ENCODE measurements at places on chromosomes 1 and 21.

DNA sequence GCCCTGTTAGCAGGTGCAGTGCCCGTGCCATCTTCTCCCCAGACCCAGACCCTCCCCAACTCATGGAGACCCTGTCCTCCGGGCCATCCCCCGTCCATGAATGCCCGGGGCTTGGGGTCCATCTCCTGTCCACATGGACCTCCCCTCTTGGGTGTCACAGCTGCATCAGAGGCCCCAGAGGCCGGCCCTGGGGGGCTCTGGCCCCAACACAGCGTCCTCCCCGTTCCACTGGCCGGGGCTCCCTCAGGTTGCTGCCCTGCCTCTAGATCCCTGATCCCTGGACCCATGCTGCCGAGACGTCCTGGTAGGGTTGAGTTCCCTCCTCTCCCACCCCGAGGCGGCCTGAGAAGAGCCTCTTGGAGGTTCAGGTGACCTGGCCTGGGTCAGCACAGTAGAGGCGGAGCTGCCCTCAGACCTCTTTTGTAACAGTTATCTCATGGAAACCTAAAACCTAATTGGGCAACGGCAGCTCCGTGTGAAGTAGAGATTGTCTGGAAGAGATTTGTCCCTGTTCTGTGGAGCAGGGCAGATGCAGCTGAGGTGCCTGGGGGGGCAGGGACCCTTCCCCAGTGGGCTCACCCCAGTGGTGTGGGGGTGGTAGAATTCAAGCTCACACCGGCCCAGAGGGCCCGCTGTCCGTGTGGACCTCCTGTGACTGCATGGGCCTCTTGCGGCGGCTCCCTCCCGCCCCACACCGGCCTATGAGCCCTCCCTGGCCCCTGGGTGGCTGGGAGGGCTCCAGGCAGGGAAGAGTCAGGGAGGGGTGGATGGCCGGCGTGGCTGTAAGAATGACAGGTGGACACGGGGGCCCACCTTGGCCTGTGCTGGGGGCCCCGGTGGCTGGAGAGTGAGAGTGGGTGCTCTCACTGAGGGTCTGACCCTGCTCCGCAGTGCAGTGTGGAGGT is 56.1 kb downstream of the SKI start:
- DNase-seq = no peak

GRCh38 chr1:30896905-30897304 is 11.7 kb downstream of the SDC3 start:
- DNase-seq = no peak

DNA sequence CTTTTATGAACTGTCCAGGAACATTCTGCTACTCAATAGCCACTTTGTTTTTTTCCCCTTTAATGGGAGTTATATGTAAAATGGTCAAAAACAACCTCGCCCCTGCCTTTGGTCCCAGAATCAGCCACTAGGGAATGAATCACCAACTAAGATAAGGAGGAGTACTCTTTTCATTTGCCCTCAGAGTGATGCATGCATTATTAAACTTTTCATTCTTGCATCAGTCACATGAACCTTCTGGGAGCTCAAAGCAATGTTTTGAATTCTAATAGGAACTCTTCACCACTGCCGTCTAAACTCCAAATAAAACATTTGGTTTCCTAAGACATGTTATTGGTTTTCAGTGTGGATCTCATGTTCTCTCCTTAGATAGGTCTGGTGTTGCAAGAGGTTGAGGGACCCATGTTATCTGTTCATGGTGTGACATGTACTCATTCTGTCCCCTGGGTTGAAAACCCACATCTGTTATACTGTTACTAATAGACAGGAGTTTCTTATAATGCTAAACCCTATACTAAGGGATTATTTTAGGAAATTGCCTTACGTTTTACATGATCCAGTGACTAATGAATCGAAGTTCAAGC is 17.8 kb upstream of the HSD17B7 start:
- no peak for DNase-seq

DNA sequence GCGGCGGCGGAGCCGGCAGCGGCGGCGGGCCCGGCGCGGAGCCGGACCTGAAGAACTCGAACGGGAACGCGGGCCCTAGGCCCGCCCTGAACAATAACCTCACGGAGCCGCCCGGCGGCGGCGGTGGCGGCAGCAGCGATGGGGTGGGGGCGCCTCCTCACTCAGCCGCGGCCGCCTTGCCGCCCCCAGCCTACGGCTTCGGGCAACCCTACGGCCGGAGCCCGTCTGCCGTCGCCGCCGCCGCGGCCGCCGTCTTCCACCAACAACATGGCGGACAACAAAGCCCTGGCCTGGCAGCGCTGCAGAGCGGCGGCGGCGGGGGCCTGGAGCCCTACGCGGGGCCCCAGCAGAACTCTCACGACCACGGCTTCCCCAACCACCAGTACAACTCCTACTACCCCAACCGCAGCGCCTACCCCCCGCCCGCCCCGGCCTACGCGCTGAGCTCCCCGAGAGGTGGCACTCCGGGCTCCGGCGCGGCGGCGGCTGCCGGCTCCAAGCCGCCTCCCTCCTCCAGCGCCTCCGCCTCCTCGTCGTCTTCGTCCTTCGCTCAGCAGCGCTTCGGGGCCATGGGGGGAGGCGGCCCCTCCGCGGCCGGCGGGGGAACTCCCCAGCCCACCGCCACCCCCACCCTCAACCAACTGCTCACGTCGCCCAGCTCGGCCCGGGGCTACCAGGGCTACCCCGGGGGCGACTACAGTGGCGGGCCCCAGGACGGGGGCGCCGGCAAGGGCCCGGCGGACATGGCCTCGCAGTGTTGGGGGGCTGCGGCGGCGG is 1.0 kb downstream of the ARID1A start:
- no peak for DNase-seq

DNA sequence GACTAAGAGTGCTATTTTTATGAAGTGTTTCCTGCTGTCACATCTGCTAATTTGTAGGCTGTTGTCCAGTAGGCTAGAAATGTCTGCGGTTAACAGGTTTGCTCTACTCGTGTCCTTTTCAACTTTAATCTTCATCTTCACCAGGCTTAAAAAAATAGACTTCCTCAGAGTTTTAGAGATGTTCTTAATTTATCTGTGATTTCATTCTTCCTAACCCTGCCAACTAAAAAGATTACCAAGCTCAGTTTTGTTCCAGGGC is 66.8 kb downstream of the SASS6 start:
- no peak for DNase-seq

- DNase-seq = peak; percentile 95
Observed at GRCh38 chr1:70458131-70458530, 47.1 kb downstream of the CTH start.

- no peak for DNase-seq
Observed at GRCh38 chr1:197838836-197839235, 63.6 kb upstream of the DENND1B start.

DNA sequence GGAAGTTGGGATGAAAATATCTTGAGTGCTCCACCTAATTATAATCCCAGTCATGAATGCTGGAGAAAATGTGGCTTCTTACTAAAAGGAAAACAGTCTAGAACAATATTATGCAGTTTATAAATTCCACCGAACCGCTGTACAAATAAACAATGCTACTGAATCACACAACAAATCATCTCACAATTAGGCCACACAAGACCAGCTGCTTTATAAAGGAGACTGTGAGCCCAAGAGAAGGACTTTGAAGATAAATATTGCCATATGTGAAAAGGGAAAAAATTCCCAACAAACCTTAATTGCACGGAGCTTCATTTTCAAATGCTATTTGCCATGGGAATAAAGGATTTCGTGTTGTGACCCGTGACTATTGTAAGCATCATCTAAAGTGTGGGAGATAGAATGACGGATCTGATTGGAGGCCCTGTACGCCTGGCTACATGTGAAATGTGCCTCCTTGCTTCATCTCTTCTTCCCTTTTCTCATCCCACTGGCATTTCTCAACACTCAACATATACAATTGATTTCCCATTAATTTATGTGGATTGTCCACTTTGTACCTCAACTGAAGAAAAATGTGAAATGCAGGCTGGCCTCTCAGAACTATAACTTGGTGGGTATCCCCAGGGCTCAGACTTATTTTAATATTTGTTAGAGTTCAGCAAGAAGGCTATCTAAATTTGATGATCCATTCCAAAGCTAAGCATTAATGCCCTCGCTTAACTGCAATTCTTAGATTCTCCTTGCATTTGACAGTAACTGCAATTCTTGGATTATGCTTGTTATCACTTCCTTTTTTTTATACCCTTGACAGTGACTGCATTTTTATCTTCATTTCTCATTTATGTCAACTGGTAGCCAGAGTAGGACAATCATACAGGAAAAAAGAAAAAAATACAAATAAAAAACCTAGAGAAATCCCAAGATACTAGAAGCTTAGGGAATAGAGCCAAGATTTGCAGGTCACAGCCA is 122.3 kb downstream of the TGFB2 start:
- peak; percentile 19 for DNase-seq

DNA sequence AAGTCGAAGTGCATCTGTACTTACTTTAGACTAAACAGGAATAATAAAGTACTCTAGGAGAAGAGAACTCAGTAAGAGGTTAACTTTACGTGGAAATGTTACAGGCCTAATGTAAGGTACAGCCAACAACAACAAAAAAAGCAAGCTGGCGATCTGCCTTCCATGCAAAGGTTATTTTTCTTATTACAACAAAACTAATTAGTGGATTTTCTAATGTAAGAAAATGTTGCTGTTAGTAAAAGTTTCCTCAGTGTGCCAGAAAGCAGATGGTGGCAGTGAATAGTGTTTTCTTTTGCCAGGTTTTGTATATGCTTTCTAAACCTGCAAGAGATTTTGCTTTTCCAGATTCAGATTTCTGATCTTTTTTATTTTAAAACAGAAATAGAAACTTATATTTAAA is 179.2 kb downstream of the NFIA start:
- no peak for DNase-seq

DNA sequence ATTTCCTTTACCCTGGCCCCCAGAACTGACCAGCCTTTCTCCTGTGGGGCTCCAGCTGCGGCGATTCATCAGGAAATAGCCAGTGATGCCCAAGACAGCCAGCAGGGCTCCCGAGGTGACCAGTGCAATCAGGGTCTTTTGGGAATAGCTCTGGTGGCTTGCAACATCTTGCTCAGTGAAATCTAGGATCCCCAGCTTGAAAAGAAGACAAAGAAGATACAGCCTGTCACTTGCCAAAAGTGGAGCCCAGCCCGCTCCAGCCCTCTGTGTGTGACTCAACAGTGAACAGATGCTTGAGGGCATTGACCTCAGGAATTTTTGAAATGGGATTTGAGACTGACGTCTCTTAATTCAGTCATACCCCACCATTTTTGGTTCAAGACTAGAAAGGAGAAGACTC is 22.3 kb downstream of the CD34 start:
- DNase-seq = no peak

- DNase-seq = no peak
Observed at GRCh38 chr1:26861889-26862378, 1.0 kb upstream of the SFN start.

- no peak for DNase-seq
Observed at GRCh38 chr1:182227864-182228547, 163.6 kb downstream of the GLUL start.

- no peak for DNase-seq
Observed at GRCh38 chr1:23168079-23168444, 594 bp downstream of the LUZP1 start.

DNA sequence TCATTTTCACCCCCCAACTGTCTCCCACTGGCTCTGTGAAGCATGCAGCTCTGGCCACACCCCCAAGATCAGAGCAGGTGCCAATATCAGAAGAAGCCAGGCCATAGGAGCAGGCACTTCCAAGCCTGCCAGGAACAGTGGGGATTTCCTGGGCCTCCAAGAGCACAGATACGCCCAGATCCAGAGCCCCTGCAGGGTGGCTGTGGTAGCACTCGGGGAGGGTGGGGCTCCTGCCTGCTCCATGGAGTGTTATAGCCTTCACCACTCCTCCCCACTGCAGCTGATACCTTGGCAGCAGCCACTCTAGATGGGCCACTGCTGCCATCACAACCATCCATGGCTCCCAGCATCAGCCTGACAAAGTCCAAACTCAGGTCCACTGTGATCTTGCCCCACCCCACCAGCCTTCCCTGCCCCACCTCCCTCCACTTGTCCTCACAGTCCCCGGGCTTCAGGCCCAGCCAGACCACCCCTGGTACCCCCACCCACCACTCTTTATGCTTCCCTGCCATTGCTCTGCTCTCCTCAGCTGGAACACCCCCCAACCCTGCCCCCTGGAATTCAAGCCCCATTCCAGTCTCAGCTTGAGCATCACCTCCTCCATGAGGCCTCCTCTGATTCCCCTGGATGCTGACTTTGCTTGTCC is 448.3 kb downstream of the MATN1 start:
- DNase-seq = no peak

- no peak for DNase-seq
Observed at GRCh38 chr1:206059355-206059915, 6.5 kb downstream of the RHEX start.

GRCh38 chr1:243798726-243799125 is 51.3 kb downstream of the AKT3 start:
- no peak for DNase-seq

DNA sequence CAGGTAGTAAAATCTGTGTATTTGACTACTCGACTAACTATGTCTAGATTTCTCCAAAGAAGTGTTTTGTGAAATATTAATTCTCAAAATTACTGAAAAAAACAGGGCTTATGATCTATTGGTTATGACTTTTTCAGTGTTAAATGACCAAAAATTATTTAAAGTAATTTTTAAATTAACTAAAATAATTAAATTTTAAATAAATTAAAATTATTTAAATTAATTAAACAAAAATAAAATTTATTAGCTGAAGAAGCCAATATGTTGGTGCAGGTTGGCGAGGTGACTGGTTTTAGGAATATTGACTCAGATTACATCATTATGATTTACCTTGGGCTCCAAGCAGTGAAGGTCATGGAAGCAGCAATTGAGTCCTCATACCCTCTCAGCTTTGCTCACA is 483.2 kb downstream of the PTPRC start:
- no peak for DNase-seq

DNA sequence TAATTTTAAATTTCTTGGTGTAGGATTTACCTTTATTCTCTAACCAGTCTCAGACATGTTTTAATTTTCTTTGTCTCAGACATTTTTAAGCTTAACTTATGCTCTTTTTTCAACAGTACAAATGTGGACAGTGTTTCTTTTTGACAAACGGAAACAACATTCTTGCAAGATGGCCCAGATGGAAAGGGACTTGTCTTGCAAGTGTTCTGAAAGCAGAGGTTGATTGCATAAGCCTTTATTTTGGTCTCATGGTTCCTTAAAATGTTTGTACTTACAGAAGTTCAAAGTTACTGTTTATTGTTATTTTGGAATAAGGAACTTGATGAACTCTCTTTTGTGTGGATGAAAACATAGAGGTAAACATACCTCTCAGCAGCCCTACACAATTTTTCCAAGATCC is 22.9 kb downstream of the SMAP2 start:
- peak; percentile 88 for DNase-seq

GRCh38 chr1:13892198-13892597 is 192.2 kb downstream of the PRDM2 start:
- no peak for DNase-seq

GRCh38 chr1:67572594-67573221 is 112.3 kb upstream of the GADD45A start:
- no peak for DNase-seq

GRCh38 chr1:214632091-214632490 is 29.1 kb downstream of the CENPF start:
- DNase-seq = no peak
